ENCODE measurements at places on chromosomes 12 and 14. TPM values are rescaled to one million over a fixed set of nuclear protein-coding genes. Genes with fewer than 3 reads are reported as not detected.

DNA sequence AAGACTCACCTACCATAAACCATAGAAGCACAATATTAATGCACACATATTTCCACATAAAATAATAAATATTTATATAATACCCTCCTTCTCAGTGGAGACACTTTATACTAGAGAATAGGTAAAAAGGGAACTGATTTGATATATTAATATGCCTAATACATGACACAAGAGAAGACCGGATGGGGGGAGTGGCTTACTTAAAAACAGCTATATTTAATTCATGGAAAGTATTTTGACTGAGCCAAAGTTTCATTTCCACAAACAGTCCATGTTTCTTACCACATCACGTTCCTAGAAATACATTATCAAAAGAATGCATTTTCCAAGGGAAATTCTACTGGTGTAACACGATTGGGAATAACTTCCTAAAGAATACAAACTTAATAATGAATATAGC is 63.4 kb downstream of the ITPR2 start:
- DNase-seq, result no peak

The FGF23 gene
- not detected for total RNA-seq

DNA sequence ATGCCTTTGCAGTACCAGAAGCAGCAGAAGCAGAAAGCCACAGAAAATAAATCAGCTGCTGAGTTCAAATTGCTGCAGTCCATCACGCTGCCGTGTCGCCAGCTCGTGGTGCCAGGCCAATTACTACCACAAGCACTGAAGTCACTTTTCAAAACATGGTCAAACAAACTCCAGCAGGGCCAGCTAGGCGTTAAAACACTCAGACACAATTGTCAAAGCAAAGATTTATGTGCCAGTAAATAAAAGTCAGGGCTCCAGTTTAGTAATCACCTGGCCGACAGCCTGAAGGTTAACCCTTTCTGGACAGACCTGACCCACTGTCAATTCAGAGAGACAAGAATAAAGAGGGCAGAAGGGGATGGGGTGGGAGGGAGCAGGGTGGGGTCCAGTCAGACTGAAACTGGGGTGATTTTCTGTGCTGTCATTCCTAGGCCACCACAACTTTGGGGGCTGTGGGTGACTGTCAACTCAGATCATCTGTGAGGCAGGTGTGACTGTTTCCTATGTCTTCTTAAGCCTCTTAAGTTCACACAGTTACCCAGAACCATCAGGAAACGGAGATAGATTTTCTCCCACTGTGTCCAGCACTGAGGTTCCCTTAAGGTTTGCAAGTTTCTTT is 109.8 kb upstream of the FUT8 start:
- peak; percentile 76 for DNase-seq

GRCh38 chr14:73267474-73267873 is 30.2 kb downstream of the PAPLN start:
- DNase-seq, result no peak

The CMKLR1 gene
- total RNA-seq, result not detected

- DNase-seq, result no peak
Measured at GRCh38 chr14:81473456-81474147, 60.1 kb downstream of the SEL1L start.

The APOF gene
- 0.28 TPM for total RNA-seq

DNA sequence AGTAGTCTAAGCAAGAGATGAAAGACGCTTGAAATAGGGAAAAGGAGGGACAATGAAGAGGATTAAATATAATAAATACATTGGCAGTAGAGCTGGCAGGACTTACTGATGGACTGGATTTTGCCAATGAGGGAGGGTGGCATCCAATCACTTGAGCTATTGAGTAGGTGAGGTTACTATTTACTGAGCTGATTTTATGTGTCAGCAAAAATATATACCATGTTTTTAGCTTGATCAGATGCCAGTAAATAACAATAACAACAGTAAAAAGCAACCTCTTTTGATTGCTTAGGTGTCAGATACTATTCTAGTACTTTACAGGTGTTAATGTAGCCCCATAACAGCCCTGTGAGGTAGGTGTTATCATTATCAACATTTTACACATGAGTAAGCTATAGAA is 187.5 kb upstream of the LMNTD1 start:
- no peak for DNase-seq

GRCh38 chr14:78308079-78308478 is 137.9 kb downstream of the NRXN3 start:
- DNase-seq, result no peak

DNA sequence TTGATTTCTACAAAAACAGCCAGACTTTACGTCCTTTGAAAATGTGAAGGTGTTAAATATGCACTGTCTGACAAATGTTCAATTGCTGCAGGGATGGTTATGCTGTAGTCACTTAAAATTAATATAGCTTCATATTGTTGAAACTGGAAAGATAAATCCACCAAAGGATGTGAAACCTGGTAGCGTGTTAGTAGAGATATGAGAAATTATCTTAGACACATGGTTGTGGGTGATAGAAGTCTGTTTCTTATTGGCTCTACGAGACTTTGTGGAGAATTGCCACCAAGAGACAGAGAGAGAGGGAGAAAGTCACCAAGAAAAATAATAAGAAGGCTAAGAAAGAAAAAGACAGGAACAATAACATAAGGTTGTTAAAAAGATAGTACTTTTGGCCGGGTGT is 2.6 kb upstream of the CAPRIN2 start:
- DNase-seq, result no peak

The NRXN3 gene
- total RNA-seq, result not detected

The ASPG gene
- total RNA-seq, result 0.30 TPM

GRCh38 chr12:19074700-19075099 is 54.8 kb upstream of the PLEKHA5 start:
- DNase-seq, result no peak

DNA sequence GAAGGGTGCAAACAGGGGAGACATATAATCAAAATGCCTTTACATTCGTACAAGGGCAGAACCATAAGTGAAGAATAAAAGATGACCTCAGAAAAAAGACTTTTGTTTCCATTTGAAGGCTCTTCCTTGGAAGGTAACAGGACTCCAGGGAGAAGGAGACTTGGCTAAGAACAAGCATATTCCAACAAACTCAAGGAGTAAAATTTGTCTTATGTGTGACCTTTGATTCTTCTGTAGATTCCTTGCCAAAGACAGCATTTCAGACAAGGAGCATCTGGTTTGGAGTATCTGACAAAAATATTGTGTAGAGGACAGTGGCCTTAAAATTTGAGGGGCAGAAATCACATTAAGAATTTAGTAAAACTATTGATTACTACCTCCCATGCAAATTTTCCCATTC is 991.9 kb downstream of the FLRT2 start:
- DNase-seq, result no peak

- DNase-seq, result no peak
Measured at GRCh38 chr14:74472601-74473000, 20.5 kb downstream of the NPC2 start.

DNA sequence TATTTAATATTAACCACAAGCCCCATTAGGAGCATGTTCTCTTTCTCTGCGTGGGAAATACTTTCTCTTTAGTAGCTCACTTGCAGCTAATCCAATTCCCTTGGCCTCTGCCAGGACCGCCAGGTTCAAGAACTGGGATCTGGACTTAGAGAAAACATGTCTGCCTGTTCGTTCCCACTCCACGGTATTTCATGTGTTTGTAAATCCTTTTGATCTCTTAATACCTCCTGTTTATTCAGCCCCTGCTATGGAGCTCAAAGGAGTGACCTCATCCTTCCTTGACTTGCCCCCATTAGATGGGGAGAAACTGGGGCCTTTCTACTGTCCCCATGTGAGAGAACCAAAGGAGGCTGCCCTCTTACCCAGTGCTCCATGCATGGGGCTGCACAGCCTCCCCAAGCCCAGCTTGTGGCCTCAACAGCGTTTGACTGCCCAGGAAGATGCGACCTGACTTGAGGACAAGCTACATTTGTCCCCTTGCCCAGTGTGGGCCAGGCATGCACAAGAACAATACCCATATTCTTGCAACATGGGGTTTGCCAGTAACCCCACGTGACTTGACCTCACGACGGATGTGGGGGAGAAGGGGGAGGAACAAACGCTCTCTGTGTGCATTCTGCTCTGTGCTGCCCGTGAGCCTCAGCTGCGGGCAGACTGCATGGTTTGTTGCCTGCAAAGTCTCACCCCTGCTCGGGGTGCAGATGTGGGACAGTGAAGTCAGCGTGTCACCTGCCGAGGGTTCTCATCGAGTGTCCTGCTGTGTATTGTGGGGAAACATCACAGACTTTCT is 30.3 kb downstream of the CD9 start:
- DNase-seq, result peak; percentile 76

The RASAL1 gene
- 13.4 TPM for total RNA-seq

- no peak for DNase-seq
Measured at GRCh38 chr12:19867970-19868369, 428.7 kb downstream of the AEBP2 start.

DNA sequence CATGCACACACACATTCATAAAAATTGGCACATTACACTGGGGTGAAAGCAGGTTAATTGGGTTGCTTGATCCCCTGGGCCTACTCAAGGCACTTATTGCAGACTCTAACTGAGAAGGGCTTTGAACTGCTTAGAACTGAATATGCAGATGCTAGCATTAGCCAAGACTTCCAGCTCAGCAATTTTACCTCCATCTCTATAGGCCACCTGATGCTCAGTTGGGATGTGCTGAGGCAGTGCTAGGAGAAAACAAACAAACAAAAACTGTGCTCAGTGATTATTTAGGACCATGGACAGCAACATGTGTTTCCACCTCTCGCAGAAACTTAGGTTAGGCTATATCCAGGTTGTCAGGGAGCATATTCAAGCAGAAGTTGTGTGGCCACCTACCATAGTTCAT is 124.8 kb upstream of the WSCD2 start:
- no peak for DNase-seq

DNA sequence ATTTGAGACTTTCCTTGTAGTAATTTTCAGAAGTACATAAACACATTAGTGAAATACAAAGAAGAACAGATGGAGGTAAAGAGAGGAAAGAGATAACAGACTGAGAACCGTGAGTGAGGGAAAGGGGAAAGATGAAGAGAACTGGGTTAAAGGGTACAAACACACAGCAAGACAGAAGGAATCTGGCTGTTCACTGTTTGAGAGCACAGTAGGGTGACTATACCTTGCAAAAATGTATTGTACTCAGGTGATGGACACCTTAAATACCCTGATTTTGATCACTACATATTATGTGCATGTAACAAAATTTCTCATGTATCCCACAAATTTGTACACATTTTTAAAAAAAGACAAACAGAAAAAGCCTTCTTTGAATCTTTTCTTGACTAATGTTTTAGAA is 2.7 kb upstream of the TRHDE start:
- no peak for DNase-seq
